Activated T-cell treated with anti-CD3 and anti-CD28 coated beads, Interleukin-2, amount 50 U/mL, for 48 hours (primary cell): ENCODE measurements at places on chromosomes 12 and 14.

- DNase-seq, result no peak
Observed at GRCh38 chr12:3365463-3366411, 125.3 kb upstream of the PRMT8 start.

DNA sequence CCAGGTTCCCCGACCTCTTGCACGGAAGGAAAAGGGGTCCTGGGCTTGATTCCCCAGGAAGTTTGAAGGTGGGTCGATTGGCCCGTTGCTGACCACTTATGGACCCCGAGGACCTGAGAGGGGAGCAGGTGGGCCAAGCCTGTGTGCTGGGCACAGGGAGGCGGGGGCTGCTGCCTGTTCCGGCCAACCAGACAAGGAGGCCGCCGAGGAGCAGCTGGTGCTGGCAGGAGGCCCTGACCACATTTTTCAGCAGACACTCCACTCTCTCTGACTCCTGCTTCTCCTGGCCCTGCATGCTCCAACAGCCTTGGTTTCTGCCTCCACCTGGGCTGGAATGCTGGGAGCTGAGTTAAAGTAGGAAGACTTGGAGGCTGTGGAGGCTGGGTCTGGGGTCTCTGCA, 42.8 kb downstream of the NOS1 start:
- DNase-seq, result no peak

DNA sequence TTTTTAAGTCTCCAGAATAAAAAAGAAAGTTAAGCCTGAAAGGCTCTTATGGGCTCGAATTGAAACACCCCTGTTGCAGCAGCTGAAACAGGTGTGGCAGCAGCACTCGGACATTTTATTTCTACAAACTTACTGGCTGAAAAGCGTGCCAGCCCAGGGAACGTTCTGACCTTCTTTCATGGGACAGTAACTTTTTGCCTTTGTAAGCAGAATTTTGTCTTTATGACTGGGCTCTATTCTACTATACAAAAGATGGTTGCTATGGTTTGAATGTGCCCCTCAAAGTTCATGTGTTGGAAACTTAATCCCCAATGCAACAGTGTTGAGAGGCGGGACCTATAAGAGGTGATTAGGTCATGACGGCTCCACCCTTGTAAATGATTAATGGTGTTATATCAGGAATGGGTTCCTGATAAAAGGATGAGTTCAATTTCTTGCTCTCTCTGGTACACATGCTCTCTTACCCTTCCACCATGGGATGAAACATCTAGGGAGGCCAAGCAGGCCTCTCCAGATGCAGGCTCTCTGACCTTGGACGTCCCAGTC, 52.7 kb downstream of the PELI2 start:
- no peak for DNase-seq

DNA sequence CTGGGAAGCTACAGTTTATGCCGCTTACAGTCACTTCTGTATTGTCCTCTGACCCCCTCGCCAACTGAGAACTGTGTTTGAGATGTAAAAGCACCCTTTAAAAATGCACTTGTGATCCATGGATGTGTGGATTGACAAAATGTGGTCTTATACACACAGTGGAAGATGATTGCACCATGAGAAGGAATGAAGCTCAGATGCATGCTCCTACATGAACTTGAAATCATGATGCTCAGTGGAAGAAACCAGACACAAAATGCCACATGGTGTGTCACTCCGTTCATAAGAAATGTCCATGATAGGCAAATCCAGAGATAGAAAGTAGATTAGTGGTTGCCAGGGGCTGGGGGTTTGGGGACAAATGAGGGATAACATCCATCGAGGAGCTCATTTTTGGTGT, 58.0 kb downstream of the PITPNM2 start:
- DNase-seq, result no peak

- DNase-seq, result no peak
Observed at GRCh38 chr14:69303086-69303485, 43.1 kb downstream of the GALNT16 start.
